ENCODE measurements at places on chromosomes 3 and 15. TPM values are rescaled to one million over a fixed set of nuclear protein-coding genes. Genes with fewer than 3 reads are reported as not detected.
A peak's percentile ranks its signal among the peaks of the same experiment; 100 is the strongest.

DNA sequence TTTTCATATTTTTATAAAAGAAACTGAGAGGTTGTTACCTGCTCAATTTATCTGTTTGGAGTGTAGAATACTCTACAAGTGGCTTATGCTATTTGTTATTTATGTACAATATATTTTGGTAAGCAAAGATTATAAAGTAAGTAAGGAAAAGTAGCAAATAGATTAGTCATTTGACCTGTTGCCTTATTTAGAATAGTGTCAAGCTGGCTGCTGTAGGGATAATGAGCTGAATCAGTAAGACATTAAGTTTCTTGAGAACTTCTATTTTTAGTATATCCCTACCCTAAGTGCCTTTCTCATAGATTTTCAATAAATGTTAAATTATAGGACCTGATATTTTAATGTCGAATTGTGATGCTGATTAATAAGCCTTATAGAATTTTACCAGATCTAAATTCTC, 37.2 kb downstream of the ECT2 start:
- no peak for ATAC-seq

DNA sequence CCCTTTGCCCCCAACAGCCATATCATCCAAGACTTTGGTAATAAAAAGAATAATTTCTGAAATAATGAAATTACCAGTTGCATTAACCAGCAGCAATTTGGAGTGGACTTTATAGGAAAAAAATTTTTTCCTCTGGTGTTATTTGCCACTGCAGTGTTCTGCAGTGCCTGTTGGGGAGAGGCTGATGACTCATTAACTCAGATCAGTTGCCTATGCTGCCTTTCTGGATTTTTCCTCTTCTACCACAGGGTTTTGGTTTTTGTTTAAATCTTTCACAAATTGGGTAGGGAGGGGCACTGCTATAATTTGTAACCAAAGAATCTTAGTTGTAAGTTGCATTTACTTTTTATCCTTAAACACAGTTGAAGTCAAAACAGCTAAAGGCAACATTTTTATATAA, 22.7 kb downstream of the ATP6V1A start:
- no peak for ATAC-seq

- no peak for ATAC-seq
Measured at GRCh38 chr15:100275641-100276040, 66.1 kb downstream of the ADAMTS17 start.

DNA sequence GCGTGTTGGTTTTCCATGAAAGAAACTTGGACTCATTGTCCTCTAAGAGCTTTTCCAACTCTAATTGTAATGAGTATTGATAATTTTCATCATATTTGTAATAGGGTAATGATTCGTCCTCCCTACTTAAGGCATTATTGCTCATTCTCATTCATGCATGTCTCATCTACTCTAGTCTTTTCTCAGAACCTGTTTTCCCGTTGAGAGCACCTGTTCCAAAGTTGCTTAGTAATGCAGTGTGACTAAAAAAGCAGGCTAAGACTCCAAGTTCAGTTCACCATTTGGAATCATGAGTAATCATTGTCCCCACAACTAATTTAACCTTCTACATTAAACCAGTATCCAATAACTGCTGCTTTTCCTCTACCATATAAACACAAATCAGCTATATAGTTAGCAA, 84.0 kb downstream of the FILIP1L start:
- no peak for ATAC-seq

DNA sequence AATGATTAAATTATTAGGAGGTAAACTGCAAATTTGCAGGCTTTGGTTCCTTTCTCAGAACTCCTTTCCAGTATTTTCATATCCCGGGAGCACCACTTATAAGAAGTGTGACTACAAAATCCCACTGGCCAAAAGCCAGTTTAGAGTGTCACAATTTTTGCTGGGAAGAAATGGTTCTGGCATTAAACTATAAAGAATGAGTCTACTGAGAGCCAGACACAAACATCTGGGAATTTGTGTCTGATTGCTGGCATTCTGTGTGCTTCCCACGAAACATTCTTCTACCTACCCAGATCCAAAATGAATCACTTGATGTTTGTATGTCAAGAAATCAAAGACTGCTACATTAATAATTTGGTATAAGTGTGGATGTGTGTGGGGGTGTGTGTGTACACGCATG, 82.8 kb downstream of the DUT start:
- peak; percentile 68 for ATAC-seq

DNA sequence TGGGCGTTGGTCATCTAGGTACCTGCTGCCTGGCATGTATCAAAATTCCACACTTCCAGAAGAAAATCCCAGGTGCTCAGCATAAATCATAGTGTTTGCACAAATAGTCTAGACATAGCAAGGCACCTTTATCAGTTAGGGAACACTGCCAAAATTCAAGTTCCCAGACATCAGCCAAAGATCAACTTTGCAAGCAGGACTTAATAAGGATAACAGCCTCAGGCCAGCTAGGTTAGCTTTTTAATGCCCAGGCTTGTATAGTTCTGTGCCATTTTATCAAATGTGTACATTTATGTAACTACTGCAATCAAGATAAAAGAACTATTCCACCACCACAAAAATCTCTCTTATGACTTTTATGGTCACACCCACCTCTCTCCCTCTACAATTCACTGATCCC, 30.7 kb downstream of the DZIP3 start:
- ATAC-seq = no peak

- ATAC-seq = no peak
Measured at GRCh38 chr3:42085641-42086376, 5.3 kb upstream of the TRAK1 start.

Gene SPPL2A
- total RNA-seq = 236 TPM

DNA sequence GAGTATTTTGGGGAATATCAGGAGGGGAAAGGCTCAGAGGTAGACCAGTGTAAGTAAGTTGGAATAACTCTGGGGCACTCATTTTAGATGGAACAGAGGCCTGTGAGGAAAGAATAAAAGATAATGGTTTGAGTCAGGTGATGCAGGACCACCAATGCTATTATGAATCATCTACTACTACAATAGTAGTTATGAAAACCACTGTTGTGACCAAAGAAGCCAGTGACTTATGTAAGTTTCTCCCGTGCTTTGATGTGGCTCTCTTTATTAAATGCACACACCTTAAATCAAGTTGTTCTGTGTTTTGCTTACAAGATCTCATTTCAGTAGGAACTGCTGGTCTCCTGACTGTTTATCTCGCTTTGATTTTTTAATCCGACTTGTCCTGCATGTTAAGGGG, 13.1 kb upstream of the GUCA1C start:
- ATAC-seq = no peak

Gene TTLL13
- total RNA-seq = not detected

Gene MYH15
- not detected for total RNA-seq

- ATAC-seq = no peak
Measured at GRCh38 chr3:196976941-196977340, 8.3 kb upstream of the PIGZ start.

GRCh38 chr3:16583551-16583950, 21.7 kb downstream of the DAZL start:
- ATAC-seq = no peak

Gene PTX3
- total RNA-seq = 2.3 TPM

GRCh38 chr3:183553334-183554026, 2.0 kb downstream of the KLHL6 start:
- no peak for ATAC-seq

Gene ADPGK
- total RNA-seq = 24.0 TPM

DNA sequence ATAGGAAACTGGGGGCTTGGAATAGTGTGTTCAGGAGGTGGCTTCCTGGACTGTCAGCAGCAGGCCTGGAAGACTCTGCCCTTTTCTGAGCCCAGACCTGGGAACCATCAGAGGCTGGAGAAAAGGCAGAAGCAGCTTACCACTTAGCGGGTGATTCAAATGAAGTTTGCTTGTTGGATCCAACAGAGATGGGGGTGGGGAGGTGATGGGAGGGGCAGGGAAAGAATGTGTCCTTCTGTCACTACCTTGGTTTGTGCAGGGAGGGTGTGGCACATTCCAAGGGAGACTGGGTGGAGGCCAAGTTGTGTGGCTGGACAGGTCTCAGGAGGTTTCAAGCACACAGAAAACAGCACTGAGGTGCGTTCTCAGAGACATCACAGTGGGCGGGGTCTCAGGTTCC, 58.8 kb downstream of the TRAK1 start:
- ATAC-seq = no peak

DNA sequence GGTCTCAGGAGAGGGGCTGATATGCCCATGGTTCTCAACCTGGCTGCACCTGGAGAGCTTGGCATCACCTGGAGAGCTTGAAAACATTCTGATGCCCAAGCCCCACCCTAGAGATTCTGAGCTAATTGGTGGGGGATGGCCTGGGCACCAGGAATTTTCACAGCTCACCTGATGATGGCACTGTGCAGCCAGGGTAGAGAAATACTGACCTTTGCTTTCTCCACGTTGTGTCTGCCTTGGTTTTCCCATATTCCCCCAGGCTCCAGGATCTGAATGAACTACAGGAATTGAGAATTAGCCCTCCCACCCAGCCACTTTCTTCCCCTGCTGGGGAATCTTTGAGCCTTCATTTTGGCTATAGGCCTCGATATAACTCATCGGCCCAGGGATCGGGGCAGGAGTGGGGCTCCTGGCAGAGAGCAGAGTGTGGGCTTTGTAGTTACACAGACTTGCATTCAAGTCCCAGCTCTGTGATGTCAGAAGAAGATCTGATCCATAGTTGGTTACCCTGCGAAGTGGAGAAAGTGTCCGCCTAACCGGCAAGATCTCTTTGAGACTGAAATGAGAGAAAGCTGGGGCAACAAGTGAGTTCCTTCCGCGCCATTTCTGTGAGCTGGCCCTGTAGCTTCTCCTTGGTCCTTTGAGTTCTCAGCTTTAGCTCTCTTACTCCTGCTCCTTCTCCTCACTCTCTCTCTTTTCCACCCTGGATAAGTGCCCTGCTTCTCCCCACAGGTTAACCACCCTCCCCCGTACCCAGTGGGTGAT, 33.1 kb upstream of the UBE2Q2 start:
- ATAC-seq = no peak

Gene CHRNA7
- total RNA-seq = 0.45 TPM

Gene SUSD5
- 2.7 TPM for total RNA-seq

Gene NMNAT3
- total RNA-seq = 9.7 TPM

Gene ATP6V1A
- total RNA-seq = 38.8 TPM

Gene CRELD1
- total RNA-seq = 80.0 TPM

DNA sequence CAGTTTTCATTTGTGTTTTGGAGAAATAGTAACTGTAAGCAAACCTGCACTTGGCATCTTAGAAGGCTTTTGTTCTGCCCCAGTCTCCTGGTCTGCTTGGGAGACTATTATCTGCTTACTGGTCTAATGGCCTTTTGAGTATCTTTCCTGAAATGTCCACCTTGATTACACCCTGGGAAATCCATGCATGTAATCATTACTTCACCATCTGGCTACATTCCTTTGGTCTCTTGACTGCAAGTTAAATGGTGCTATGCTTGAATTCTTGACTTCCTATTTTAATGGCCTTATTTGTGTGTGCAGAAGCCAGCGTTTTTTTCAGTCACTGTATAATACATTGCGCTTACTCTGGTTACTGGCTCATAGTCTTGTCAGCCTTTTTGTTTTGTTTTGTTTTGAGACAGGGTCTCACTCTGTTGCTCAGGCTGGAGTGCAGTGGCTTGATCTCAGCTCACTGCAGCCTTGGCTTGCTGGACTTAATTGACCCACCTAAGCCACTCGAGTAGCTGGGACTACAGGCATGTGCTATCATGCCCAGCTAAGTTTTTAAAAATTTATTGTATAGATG, 30.0 kb downstream of the CHD2 start:
- no peak for ATAC-seq

DNA sequence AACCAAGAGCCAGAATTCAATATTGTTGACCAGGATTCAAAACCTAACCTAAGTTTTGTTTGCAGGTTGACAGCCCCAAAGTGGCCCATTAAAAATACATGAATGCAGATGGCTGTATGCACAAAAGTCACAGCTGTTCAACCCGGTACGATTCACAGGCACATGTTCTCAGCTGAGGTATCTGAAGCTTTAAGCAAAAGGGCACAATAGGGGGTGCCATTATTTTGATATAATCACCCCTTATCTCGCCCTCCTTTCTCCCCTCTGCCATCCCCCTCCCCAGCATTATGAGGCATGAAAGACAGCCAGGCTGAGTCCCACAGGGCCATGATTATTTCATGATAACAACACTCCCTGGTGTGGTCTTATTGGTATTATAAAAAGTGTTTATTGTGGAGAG, 264.9 kb downstream of the EBLN2 start:
- ATAC-seq = no peak

Gene SHC4
- total RNA-seq = 1.4 TPM

DNA sequence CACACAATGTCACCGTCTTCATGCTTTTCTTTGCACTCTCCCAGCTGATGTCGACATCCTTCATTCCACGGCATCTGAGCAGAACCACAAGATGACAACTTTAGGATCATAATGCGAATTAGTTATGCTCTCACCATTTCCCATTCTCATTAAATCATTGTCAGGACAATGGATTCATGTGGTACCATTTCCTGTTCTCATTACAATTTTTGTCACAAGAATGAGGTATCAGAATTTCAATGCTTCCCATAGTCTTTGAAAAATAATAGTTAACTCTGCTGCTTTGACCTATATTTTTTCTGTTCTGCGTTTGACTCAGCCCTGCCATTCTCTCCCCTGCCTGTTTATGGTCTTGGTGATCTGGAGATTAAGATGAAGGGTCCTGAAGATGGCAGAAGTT, 175.7 kb upstream of the MDFIC2 start:
- no peak for ATAC-seq

- ATAC-seq = no peak
Measured at GRCh38 chr15:92597548-92597947, 58.0 kb downstream of the FAM174B start.

Gene NME9
- total RNA-seq = 0.47 TPM

Gene UBE2E1
- 138 TPM for total RNA-seq

DNA sequence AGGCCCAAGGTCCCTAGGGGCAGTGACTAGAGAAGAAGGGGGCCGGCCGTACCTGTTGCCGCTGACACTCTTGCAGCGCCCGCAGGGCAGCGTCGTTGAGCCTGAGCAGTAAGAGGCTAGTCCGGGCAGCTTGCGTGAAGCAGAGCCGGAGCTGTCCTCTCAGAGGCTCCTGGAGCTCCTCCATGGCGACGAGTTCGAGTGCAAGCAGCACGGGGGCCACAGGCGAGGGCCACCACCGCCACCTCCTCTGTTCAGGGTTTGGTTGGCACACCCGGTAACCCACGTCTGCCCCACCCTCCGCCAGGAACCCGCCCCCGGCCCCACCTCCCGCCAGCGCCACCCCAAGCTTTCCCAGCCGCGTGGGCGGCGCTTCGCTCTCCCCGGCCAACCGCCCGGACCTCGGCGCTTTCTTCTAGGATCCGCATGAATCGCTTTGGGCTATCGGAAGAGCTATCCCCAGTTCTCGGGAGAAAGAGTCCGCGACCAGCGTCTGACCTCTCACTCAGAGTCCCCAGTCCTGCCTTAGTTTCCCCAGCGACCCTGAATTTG, at the start of gene ELL3:
Gene ELL3 (minus strand): TSS at position 249 of the 549 bp plus-strand sequence. CDS start 65 bp downstream, at position 184.
- ATAC-seq = peak; percentile 83

DNA sequence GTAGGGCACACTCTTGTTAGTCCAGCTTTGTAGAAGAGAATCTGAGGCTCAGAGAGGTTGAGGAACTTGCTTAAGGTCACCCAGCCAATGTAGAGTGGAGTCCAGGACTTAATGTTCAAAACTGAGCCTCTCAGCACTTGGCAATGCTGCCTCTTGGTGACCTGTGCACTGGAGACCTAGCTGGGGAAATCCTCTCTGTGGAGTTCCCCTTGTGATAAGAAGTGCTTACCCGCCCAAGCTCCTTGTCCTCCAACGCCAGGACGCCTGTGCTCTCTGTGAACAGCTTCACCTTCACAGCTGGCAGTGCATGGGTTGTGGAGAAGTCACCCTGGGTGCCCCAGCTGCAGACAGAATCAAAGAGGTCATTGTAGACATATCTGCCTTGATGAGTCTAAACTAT, 219.1 kb upstream of the FEZF2 start:
- no peak for ATAC-seq

Data from gastroesophageal sphincter (tissue), 4 donors.